ENCODE measurements at places on chromosomes 16 and 17. TPM values are rescaled to one million over a fixed set of nuclear protein-coding genes. Genes with fewer than 3 reads are reported as not detected.

GRCh38 chr16:4091240-4092012 lies 24.8 kb downstream of the ADCY9 start:
- no peaks in the 10 kb centered on the region for H3K27me3 ChIP-seq
- no peaks in the 10 kb centered on the region for H3K36me3 ChIP-seq
- H3K4me3 ChIP-seq = no peak overlapping the region
- DNase-seq = no peak
- no peaks in the 10 kb centered on the region for H3K4me1 ChIP-seq
- no peak overlapping the region for H3K27ac ChIP-seq

GRCh38 chr16:2484898-2485508 lies 10.1 kb downstream of the TBC1D24 start:
- H3K27me3 ChIP-seq = no peaks in the 10 kb centered on the region
- H3K36me3 ChIP-seq = no peaks in the 10 kb centered on the region
- DNase-seq = no peak
- no peaks in the 10 kb centered on the region for H3K4me1 ChIP-seq

DNA sequence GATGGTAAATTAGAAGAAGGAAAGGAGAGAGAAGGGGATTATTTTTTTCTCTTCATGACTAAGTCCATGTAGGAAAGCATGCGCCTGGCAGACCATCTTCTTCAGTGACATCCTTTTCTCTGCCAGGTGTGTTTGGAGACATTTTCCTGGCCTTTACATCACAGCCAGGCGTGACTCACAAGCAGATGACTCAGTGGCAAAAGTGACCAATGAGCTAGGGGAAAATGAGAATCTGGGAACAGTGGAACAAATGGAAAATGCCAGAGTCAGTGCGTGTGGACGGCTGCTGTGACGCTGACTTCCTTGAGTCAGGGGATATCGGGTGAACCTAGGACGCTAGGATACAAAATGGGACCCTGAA lies 9.4 kb downstream of the KIAA0513 start:
- H3K27ac ChIP-seq = peak overlapping the region; percentile 77
- no peaks in the 10 kb centered on the region for H3K36me3 ChIP-seq
- DNase-seq = peak; percentile 92

The CHAD gene
- not detected for total RNA-seq

- no peaks in the 10 kb centered on the region for H3K4me1 ChIP-seq
- peaks cover 82% of the 10 kb centered on the region for H3K27me3 ChIP-seq
- H3K36me3 ChIP-seq = no peaks in the 10 kb centered on the region
These were observed 36.7 kb downstream of the RBFOX3 start for GRCh38 chr17:79574108-79574507.

The ZPBP2 gene
- not detected for total RNA-seq

GRCh38 chr16:24668481-24669061 lies 60.9 kb upstream of the TNRC6A start:
- DNase-seq = no peak
- H3K36me3 ChIP-seq = no peaks in the 10 kb centered on the region
- H3K4me3 ChIP-seq = no peak overlapping the region
- H3K27me3 ChIP-seq = no peaks in the 10 kb centered on the region

Data from PC-9 (cell line).